ENCODE measurements at places on chromosomes 5 and 9.

DNA sequence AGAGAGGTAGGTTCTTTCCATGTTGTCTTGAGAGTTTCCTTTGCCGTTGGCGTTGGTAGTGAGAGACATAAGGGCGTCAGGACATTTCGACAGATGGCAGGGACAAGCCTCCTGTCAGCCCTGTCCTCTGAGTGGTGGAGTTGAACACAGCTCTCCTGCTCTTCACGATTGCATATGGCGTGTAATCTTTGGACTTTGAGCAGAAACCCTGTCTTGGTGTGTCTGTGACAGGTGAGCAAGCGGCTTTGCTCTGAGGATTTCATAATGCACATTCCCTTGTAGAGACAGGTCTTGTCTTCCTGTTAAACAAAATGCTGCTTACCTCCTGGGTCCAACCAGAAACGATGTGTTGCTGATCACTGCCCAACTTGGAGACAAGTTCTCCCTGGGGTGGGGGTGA lies 146.5 kb downstream of the NXNL2 start:
- no peak for DNase-seq

DNA sequence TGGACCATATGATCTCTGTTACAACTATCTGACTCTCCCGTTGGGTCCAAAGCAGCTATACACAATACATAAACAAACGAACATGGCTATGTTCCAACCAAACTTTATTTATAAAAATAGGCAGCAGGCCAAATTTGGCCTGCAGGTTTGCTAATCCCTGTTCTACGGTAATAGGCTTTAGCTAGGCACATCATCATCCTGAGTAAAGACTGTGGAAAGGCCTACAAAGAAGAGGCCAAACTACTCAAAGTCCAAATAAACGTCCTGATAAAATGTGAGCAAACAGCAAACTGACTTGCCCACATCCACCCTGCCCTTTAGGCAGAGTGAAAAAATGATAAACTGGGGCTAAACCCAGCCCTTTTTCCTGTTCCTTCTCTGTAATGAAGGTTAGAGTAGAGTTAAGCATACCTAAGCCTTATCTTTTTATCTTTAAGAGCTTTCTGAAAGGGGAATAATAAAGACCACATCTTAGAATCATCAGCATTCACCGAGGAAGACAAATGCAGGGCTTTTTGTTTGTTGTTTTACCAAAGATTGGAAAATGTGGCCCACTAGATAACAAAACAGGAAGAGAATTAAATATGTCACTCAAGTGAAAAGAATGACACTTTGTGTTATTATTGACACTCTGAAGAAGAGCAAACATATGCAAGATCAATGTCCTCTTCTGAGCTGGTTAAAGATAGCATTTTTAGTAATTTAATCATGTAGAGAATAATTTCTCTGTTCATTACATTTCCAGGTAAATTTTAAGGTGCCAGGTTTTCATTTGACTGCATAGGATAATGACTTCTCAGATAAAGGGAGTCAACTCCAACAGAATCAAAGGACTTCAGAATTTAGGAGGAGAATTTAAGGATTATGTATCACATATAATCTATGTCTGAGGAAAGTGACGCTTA lies 160.0 kb upstream of the GNA14 start:
- DNase-seq = no peak

DNA sequence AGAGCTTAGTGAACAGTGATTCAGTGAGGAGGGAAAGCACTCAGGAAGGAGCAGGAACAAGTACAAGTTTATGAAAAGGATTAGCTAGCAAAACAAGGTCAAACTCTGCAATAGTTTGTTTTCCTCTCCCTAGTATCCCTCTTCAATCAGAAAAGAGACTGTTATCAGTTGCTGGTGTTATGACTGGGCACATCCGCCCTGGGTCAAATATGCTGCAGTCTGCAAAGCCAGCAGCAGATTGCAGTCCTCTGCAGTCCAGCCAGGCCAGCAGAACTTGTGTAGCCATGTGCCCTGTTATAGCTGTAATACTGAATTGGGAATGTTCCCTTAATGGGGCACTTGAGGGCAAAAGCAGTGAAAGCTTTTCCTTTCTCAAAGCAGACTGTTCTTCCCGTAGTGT lies 12.0 kb downstream of the PCDHAC2 start:
- no peak for DNase-seq

DNA sequence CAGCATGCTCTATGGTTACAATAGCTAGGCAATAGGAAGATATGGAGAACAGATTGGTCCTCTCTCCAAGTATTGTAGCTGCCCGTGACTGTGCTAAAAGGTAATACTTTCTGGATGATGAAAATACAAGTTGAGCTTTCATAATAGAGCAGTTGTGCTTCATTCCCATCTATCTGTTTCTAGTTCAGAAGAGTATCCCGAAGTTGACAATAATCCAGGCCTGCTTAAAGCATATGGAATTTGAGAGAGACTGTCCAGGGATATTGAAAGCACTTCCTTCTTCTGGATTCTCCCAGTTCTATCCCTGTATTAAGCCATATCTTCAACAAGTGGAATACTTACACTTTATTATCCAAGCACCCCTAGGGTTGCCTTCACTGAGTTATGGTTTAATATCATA lies 350.4 kb downstream of the EFNA5 start:
- DNase-seq = no peak

GRCh38 chr5:52987711-52988331 lies 1.3 kb upstream of the ITGA2 start:
- peak; percentile 77 for DNase-seq

- DNase-seq = peak; percentile 2
These were observed 192.2 kb upstream of the RPS23 start for GRCh38 chr5:82470185-82470994.

DNA sequence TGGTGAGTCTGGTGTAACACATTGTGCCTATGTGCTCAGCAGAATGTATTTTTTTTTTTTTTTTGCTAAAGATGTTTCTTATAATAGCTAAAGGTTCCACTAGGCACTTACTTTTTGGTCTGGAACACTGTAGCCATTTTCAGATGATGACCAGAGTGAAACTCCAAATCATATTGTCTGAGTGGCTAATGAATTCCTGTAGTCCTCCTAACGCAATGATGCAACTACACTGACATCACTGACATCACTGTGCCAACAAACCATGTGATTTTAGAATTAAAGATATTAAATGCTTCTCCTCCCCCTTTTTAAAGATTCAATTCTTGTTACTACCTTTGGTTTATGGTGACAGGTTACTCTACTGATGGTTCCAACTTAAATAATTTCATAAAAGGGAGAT lies 28.8 kb downstream of the JAKMIP2 start:
- DNase-seq = peak; percentile 8

DNA sequence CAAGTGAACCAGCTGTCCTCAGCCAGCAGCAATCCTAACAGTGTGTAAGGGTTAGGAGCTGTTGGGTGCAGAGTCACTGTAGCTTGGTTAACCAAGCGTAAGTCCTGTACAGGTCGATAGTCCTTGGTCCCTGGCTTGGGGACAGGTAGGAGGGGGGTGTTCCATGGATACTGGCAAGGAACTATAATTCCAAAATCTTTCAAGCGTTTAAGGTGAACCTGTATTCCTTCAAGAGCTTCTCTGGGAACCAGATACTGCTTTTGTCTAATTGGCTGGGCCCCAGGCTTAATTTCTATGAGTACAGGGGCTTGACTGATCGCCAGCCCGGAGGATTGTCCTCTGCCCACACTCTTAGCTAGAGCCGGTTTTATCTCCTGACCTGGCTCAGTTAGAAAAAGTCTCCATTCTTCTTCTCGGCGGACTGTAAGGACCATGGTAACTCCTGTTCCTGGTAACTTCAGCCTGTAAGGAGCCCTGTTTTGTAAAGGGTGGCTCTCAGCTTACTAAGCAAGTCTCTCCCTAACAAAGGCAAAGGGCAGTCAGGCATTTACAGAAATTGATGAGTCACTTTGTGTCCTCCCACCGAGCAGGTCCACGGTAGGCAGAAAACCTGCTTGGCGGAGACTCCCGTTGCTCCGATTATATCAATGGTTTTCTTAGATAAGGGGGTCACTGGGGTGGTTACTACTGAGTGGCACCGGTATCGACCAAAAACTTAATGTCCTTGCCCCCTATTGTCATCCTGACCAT lies 6.0 kb upstream of the ZNF354C start:
- DNase-seq = no peak

DNA sequence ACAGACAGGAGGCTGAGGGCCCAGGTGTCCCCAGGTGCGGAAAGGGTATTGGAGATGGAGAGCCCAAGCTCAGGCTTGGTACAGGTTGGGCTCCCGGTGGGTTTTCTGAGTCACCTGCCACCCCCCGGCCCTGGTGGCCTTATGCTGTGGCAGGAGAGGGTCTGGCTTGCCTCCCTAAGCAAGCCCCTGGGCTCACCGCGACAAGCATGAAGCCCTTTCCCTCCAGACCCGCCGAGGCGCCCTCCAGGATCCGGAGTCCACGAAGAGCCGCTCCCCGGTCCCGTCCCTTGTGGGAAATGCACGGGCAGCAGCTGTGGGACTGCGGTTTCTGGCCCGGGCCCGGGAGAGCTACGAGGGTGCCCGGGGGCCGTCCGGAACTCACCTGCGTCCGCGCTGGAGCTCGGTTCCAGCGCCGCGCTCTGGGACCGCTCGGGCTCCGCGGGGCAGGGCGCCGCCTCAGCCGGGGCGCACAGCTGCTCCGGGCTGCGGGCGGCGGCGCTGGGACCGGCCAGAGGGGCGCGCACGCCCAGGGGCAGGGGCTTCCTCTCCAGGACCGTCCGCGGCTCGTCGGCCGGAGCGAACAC lies 757 bp downstream of the SAPCD2 start:
- no peak for DNase-seq

DNA sequence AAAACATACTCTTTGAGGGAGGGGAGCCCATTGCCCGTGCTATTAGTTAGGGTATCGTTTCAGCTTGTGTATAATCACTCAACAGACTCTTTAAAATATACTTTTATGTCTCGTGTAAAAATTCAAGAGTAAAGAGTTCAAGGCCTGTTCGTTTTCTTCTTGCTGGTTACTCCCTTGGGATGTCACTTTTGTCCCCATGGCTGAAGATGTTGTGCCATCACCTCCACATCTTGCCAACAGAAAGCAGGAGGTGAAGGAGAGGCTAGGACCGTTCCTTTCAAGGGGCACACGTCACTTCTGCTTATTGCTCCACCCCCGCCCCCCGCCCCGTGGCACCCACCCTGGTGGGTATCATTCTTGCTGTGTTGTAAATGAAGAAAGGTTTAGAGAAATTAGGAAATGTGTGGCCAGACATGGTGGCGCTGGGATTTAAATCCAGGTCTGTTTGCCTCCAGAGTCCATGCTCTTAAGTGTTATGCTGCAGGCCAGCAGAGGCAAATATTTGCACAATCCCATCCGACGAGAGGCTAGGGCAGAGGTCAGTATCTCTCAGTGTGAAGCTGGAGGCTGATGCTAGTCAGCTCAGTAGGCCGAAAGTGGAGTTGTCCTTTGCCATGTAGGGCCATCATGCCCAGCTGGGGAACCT lies 3.0 kb downstream of the MLANA start:
- DNase-seq = no peak

DNA sequence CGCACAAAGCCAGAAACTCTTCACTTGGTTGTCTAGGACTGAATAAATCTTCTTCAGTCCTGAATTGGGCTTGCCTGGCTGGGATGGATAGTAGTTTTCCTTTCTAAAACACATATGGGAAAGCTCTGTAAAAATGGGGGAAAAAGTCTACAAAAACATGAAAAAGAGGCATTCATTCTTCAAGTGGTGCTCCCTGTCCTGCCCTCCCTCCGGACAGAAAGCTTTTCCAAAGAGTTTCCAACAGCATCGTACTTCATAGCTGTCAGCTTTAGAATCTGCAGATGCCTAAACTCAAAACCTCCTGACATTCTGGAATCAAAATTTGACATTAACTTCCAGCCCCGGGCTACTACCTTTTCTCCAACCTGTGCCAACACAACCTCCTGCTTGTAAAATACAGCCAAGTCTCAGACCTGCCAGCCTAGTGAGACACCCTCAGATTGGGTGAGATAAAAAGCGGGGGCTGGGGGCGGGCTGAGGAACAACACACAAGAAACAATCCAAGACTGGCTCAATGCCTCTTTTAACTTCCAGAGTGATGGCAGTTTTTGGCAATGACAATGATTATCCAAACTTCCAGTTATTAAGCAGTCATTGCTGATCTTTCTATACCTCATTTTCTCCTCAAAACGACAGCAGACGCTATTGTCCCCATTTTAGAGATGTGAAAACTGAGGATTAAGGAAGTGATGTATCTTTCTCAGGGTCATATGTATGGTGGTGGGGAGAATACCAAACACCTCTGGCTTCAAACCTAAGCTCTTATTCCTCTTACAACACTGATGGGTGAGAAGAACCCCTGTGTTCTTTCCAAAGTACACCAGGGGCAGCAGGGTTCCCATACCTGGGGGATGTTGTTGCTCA lies 1.3 kb downstream of the TNC start:
- DNase-seq = no peak

- DNase-seq = peak; percentile 51
These were observed 6.5 kb upstream of the FBXO10 start for GRCh38 chr9:37582548-37583157.

GRCh38 chr5:123753937-123754891 lies 242.2 kb downstream of the CSNK1G3 start:
- DNase-seq = peak; percentile 68

DNA sequence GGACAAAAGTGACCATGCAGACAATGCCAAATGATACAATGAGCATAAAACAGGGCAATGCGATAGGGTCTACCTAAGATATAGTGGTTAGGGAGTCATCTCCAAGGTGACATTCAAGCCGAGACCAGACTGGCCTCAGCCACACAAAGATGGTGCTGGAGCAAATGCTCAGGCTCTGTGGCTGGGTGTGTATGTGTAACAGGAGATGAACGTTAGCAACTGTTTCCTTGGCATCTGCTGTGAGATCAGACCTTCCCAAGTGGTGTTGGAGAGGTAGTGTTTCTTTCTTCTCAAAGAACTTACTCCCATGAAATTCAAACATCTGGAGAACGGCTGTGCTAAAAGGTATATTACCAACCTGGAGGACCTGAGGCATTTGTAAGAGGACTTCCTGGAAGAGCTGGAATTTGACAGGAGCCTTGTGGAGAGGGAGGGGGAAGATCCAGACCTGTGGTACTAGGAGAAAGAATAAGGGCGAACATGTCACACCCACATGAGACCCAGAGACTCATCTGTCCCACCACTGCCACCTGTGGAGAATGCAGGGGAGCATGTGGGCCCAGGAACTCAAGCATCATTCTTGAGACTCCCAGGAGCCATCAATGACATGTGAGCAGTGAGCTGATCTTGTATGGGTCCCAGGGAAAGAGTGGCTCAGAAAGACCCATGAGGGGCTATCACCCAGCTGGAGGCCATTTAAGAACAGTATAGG lies 21.4 kb upstream of the ANXA6 start:
- DNase-seq = no peak

- DNase-seq = peak; percentile 37
These were observed 45.2 kb downstream of the ANKDD1B start for GRCh38 chr5:75656311-75657003.

- no peak for DNase-seq
These were observed 113.5 kb upstream of the IL6ST start for GRCh38 chr5:56108246-56108645.

- no peak for DNase-seq
These were observed 18.7 kb upstream of the C5orf34 start for GRCh38 chr5:43533646-43534045.

- DNase-seq = no peak
These were observed 4.1 kb downstream of the OBP2B start for GRCh38 chr9:133204993-133205336.

Data from fibroblast of skin of right biceps (primary cell).